Inflammatory macrophage treated with lipopolysaccharide for 1 hour (primary cell): ENCODE measurements at places on chromosomes 3 and 15.

DNA sequence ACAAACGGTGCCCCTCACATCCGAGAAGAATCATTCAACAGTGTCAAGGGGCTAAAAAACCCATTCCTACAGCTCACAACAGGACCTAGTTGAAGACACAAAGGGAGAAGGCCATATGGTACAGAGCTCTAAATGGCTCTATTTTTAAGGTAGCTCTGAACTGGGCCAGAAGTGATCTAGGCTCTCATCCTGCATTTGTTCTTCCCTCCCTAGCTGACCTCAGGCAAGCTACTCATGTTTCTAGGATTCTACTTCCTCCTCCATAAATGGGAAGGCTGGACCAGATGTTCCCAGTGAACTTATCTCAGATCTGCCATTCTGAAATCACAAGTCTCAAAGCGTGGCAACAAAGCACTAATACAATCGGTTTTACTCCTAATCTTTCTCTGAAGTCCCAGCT lies 62.3 kb downstream of the CPNE4 start:
- no peak for DNase-seq

DNA sequence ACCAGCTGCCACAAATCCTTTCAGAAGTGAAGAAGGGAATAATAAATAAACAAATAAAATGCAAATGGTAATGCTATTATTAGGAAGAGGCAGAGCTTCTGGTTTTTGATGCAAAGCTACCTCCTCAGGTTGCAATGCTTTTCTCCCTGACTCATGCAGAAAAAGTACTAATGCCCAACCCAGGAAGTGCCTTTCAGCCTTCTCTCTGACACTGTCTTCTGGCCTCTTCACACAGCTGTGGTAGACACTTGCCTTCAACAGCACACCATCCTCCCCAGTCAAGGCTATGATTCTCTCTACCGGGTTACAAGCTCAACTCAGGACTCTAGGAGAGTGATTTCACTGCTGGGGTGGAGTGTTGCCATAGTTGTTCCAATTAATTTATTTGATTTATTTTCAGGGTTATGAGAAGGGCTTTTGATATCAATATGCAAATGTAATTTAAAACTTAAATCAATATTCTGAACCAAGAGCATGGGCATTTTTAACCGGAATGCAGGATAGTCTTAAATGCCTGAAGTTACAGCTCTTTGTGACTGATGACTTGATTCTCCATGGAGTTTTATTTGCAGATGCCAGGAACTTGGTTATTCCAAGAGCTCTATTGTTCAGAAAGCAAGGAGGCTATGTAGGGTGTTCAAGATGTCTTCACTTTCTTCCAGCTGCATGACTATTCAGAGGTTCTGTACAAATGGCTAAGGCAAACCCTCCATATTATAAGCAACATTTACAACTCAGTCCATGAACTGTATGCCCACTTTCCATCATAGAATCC lies 27.1 kb upstream of the GALNT15 start:
- no peak for DNase-seq

DNA sequence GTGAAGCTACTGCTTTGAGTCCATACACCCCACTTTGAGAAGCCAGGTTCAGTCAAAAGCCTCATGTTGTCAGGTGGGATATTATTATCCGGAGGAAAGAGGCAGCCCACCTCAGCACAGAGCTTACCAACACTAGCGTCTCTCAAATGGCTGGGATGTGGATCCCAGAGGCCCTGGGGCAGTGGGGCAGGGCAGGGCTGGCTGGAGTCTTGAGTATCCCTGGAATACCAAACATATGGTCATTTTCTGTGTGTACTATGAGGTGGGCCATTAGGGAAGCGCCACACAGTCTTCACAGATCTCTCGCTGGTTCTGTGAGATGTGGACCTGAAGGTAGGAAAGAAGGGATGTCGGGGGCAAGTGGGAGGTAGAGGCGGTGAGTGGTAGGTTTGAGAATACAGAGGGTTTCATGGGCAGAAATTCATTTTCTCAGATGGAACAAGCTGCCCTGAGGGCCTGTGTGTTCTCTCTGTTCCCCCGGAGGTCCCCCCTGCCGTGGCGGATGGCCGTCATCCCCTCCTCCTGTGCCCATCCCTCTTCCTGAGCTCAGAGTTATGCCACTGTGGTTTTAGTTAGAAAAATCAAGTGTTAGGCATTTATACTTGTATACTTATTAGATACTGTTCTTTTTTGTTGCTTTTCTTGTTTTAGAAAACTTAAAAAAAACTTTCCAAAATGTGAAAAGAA lies 66.4 kb downstream of the USP13 start:
- no peak for DNase-seq

DNA sequence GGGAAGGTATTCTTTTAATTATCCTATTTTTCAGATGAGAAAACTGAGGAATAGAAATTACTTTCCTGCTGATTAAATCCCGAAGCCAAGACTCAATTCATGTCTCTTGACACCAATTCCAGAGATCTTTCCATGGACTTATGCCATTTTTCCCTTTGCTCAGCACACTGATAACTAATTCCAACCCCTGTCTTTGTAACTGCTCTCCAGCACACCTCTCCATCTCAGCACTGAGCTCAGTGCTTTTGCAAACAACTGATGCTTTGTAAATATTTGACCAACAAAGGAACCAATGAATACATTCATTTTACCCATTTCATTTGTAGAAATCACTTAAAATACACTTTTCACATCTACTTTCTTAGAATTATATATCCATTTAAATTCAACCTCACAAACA lies 249.1 kb downstream of the IL5RA start:
- DNase-seq: no peak

- no peak for DNase-seq
These were observed 98.9 kb upstream of the CLSTN2 start for GRCh38 chr3:139835830-139836683.

DNA sequence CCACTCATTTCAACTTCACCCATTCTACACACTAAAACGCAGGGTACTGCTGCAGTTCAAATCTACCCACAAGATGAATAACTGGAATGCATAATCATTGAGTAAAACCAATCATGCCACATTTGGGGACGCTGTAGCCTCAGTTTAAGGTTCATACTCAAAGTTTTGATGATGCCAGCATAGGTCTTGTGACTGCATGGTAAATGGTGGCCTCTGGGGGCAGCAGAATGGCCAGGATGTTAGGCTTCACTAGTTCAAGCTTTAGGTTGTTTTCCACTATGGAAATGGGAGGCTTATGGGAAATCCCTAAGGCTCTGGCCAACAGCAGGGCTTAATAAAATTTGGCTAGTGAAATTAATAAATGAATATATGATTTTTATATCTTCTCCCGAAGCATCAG lies 104.3 kb upstream of the TSC22D2 start:
- peak; percentile 13 for DNase-seq

GRCh38 chr15:37765786-37766185 lies 168.7 kb upstream of the TMCO5A start:
- DNase-seq: peak; percentile 44

- peak; percentile 46 for DNase-seq
These were observed 69.6 kb downstream of the ATP10A start for GRCh38 chr15:25793354-25794050.

DNA sequence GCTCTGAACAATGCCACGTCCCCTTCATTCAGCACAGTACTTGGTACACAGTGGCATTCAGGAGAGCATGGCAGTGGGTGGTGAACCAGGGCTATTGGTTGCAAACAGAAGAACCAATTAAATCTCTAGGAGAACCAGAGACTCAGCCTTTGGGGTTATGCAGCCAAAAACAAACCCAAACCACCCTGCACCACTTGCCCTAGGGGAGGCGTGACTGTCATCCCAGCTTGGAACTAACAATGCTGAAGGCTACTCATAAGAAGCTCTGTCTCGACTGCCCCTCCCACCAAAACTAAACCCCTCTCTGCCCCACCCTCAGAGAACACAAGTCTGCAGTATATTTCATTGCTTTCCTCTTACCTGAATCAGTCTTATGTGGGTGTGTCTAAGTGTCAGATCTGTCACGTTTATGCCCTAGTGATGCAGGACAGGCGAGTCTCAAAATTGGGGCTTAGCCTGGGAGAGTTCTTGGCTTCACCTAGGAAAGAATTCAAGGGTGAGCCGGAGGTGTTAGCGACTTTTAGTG lies 15.2 kb upstream of the KLHL40 start:
- DNase-seq: no peak

- DNase-seq: no peak
These were observed 96.8 kb downstream of the BBX start for GRCh38 chr3:107619549-107619948.

DNA sequence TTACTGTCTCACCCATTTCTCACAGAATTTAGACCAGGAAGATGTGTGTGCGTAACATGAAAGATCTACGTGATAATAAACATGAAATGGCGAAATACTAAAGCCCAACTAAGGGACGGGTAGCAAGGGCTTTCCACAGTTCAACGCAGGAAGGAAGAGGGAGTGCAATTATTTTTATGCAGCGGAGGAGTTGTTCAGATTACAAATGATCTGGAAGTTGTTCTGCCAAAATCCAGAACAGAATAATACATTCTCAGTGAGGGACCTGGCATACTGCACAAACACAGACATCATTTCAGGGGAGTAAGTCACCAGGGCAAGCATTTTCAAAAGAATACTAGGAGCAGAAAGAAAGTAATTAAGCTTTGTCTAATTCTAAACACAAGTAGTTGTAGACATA lies 133.6 kb upstream of the RAP2B start:
- peak; percentile 36 for DNase-seq

DNA sequence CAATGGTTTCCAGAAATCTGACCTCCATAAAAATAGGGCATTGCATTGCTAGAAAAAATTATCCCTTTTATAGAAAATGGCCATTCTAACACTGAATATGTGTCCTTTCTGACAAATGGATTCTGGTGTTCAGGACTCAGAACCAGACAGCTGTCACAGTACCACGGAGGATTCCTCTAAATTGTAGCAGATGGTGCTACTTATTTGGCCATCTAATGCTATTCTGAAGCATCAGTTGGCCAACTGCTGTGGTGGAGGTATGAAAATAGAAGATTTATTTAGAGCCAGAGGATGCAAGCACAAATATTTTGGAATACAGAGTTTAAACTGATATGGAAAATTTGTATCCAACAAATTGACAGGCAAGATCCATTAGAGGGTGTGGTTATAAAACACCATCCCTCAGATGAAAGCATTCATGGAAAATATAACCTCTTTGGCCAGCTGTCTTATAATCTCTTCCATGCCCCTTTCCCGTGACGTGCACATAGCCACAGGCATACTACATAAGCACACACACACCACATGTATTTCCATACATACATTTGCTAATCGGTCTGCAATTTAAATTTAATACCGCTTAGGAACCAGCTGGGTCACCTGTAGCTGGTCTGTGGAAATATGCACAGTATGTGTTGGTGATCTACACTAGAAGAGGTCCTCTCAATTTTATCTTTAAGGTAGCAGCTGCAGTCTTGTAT lies 302.7 kb upstream of the KCNMB2 start:
- no peak for DNase-seq

- no peak for DNase-seq
These were observed 99.6 kb downstream of the PGPEP1L start for GRCh38 chr15:98907927-98908471.

- peak; percentile 32 for DNase-seq
These were observed 134.7 kb downstream of the TMCC1 start for GRCh38 chr3:129758785-129759320.

DNA sequence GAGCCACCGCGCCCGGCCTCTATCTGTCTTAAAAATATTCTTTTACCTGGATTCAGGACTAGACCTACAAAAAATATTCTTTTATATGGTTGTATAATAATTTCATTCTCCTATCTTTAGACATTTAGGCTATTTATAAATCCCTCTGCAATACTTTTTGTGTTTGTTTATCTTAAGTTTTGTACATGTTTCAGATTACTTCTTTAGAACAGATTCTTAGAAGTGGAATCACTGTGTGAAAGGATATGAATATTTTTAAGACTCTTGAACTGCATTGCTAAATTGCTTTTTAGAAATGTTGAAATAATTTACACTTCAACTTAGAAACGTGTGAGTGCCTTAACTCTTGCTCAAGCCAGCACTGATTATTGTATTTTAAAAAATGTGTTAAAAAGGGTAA lies 131.3 kb upstream of the PTX3 start:
- no peak for DNase-seq

DNA sequence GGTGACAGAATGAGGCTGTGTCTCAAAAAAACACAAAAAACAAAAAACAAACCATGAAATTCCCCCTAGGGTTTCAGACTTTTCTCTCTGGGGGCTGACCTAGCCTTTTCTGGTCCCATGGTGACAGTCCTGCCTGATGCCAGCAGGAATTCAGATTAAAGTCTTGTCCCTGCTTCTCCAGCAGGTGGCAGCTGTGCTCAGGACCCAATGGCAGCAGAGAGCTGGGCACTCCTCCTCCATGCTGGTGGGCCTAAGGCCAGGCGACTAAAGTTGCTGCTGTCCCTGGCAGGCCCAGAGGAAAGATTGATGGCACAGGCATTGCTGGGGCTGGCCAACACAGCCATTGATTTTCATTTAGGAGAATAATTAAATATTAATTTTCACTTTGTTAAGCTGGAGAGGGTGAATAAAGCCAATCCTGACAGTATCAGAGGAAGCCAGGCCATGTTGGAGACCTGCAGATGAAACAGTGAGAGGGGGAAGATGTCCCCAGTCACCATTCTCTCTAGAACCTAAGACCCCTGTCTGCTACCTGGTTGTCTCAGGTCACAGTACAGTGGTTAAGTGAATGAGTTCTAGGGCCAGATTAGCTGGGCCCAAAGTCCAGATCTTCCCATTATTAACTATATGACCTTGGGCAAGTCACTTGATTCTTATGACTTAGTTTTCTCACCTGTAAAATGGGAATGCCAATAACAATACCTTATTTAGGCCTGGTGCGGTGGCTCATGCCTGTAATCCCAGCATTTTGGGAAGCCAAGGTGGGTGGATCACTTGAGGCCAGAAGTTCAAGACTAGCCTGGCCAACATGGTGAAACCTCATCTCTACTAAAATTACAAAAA lies 7.1 kb downstream of the CELF6 start:
- DNase-seq: peak; percentile 69

DNA sequence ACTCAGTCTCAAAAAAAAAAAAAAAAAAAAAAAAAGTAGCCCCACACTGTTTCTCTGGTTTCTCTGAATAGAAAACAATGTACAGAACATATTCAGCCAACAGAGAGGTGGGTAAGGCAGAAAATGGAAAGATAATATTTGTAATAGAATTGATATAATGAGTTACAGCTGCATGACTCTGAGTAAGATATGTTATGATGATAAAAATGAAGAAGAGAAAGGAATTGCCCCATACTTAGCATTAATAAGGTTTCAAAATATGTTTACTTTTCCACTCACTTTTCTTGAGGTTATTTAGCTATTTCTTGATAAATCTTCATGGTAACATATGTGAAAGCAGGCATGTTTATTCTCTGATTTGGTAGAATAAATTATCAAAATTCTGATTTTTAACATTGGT lies 100.9 kb upstream of the ROBO2 start:
- no peak for DNase-seq
